Neuronal stem cell (in vitro differentiated cells): ENCODE measurements at places on chromosomes 3 and 15.

DNA sequence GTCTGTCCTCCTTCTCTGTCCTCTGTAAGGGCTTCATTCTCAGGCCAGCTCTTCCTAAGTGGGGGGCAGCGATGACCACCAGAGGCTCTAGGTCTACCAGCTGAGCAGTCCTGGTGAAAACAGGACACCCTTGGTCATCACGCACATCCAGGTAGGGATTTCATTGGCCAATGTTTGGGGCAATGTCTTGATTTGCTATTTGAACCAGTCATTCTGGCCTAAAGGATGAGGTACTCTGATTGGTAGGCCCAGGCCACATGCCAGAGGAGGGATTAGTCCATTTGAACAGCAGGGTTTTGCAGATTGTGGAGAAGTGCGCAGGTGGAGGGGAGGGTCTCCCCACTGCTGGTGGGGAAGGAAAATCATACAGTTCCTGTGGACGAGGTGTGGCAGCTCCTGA, 57.3 kb downstream of the PLXNA1 start:
- DNase-seq: no peak

DNA sequence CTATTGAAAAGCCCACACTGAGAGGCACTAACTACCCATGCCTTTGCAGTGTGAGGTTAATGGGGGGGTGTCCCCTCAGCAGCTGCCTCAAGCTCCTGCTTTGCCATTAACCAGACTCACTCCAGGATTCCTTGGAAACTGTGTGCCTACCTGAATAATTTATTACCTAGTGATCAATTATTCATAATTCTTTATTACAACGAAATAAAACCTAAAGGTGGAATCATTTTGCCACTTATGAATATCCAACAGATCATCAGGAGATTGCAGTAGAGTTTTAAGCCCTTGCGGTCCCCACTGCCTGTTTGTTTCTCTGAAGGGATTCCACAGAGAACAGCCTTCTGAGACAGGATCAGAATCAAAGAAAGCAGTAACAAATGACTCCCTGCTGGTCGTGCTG, 23.3 kb downstream of the NEK11 start:
- no peak for DNase-seq

- DNase-seq: no peak
Measured at GRCh38 chr3:12327021-12327420, 38.2 kb downstream of the PPARG start.

DNA sequence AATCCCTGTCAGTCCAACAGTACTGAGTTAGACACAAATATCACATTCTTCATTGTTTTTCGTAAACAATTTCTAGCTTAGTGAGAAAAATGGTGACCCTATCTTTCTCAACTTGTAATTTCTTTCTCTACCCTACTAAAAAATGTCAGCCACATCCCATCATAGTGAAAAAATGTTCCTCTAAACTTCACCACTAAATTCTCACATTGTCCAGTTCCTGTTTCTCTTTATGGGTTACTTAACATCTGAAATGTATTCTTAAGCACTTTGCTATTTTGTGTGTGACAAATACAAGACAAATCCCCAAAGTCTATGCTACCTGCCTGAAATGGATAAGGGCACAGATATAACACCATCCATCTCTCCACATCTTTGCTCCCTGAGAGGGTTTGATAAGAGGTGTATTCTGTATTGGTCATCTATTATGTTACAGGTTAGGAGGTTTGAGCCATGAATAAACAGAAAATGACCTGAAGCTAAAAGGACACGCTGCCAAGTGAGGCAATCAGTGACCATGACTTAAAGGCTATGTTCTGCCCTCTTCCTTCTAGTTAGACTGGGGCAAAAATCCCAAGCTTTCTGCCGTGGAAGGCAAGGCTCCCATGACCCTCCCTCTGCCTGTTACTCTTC, 118.2 kb downstream of the GADL1 start:
- DNase-seq: no peak

DNA sequence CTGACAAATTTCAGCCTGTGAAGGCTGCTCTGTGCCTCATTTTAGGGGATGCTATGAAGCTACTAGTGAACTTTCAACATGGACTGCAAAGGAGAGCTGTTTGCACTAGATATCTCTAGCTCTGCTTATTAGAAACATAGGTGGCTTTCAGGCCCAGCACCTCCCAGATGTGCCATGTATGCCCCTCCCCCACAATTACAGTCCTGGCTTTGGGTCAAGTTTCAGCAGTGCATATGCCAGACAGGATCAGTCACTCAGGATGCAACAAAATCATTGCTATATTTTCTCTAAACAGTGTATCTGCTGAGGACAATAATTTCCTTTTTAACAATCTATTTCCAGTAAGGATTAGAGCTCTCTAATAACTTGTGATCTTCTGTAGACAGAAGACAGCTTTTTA, 178.8 kb upstream of the STAC start:
- DNase-seq: no peak

GRCh38 chr15:92033314-92033713, 179.8 kb downstream of the SLCO3A1 start:
- DNase-seq: no peak

DNA sequence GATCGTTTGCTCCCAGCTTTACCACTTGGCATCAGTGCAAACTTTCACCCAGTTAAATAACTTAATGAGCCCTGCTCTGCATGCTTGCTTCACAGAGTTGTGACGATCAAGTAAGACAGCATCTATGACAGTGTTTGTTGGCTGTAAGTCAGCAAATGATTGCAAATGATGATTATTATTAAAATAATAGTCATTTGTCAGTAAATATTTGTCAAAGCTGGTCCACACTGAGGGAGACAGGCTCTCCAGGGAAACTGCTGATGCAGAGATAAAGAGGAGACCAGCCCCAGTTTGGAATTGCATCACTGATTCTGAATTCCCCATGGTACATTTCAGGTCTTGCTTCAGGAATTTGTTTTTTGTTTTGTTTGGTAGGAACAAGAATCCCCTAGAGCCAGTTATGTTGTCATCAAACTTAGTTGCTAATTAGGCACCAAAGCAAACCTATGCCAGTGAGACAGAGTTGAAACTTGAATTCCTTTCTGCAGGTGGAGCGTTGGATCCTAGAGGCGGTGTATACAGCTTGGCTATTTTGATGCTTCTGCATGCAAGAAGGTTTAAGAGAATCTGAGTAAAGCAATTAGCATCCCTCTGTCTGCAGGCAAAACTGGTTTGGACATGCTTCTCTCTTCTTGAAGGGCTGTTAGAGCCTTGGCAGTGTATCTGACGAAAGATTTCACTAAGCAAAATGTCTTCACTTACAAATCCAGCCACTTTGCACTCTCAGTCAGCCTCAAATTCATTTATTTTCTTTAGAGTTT, 338.6 kb upstream of the TPRG1 start:
- DNase-seq: no peak

GRCh38 chr15:87733541-87733941, 523.0 kb downstream of the NTRK3 start:
- no peak for DNase-seq

DNA sequence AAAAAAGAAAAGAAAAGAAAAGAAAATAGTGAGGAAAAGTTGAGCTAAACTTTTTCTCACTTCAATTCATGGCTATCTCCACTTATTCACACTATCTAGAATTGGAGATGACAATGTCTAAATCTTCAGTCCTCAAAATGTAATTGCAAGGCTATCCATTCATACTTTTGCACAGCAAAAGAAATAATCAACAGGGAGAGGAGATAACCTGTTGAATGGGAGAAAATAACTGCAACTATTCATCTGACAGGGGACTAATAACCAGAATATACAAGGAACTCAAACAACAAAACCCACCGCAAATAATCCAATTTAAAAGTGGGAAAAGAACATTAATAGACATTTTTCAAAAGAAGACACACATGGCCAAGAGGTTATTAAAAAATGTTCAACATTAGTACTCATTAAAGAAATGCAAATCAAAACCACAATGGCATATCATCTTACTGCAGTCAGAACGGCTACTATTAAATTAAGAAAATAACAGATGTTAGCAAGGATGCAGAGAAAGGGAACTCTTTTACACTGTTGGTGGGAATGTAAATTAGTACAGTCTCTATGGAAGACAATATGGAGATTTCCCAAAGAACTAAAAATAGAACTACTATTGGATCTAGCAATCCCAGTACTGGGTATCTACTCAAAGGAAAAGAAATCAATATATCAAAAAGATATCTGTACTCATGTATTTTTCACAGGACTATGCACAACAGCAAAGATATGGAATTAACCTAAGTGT, 73.5 kb upstream of the PPIB start:
- DNase-seq: no peak

GRCh38 chr3:84039099-84039498, 919.7 kb upstream of the CADM2 start:
- DNase-seq: no peak

DNA sequence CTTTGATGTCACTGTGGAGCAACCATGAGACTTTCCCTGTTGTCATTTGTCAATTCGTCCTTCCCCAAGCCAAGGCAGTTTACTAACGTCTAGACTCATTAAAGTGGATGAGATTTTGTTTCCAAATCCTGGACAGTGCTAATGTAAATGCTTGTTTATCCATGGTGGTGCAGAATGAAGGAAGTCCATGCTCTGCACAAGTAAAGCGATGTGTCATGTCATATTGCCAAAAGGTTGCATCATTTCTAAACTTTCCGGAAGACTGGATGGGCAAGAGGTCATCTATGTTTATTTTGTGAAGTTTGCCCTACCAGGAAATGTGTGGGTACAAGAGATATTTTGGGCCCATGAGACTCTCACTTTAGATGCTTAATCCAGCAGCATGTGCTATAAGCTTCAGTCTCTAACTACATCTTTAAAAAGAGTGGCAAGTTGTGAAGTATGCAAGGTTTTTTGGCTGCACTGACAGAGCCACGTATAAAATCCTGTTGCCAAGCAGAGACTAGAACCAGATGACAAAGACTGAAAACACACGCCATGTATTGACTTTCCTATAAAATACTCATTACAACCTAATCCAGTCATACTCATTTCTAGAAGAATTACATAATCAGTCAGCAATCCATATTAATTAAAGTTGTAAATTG, 72.1 kb upstream of the FNDC3B start:
- DNase-seq: no peak

DNA sequence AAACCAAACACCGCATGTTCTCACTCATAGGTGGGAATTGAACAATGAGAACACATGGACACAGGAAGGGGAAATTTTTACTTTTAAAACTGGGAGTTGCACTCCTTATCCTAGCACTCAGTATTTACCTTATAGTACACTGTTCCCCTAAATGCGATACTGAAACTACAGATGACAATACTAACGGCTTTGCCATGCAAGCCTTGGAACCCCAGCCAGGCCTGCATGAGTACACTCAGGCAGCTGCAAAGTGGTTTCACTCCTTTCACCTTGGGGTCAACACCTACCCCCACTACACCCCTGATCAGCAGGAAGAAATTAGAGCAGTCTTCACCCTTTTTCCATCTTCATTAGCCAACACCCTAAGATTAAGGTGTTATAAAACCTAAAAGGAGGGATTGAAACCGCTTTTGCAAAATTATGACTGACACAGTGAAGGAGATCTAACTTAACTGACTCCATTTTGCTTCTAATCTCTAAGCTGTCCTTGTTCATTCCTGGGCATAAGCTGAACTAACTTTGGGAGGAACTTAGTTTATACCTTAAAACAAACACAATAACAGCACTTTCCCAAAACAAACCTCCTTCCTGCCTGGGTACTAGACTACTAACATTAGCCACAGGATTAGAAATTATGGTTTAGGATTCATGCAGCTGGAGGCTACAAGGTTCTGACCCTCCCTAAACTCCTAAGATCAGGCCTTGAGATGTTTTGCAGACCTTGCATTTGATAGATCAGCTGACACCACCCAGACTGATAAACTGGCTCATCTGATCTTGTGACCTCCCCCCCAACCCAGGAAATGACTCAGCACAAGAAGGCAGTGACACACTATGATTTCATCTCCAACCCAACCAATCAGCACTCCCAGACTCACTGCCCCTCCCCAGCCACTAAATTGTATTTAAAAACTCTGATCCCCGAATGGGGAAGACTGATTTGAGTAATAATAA, 452.1 kb upstream of the PPP2R3A start:
- DNase-seq: no peak

GRCh38 chr15:65980824-65981456, 111.6 kb downstream of the RAB11A start:
- peak; percentile 51 for DNase-seq

DNA sequence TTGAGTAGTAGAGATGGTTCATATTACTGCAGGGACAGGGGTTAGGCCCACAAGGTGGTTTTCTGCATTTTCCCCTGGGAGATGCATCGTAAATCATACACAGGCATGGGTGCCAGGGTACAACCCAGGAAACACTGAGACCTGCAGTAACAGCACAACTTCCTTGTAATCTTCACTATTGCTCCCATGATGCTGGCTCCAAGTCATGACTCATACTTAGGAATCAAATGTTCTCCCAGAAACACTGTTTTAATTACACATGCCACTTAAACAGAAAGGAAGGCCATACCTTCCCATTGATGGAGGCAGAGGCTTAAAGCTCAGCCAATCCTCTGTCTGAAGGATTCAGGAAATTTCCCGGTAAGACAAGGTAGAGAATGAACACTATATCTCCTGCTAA, 106.5 kb downstream of the ERC2 start:
- no peak for DNase-seq

DNA sequence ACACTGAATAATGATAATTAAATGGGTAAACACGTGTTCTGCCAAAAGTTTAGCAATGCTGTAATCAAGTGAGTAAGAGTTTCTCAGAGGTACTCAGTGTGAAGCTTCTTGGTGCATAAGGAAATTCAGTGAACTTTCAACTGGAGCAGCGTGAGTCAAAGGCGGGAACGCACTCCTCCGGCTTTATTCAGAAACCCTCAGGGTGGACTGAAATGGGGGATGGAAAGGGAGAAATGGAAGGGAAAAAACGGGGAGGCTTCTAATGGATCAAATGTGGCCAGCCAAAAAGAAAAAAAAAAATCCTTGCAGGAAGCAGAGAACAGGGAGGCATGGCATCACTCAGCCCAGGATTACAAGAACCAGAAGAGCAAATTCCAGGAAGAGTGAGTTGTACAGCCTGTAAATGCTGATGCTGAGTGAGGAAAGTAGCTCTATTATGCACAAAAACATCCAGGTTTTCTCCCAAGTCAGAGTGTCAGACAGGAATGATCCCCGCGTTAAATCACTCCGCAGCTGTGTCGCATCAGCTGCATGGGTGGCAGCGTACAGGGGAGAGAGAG, 85.3 kb downstream of the ASB7 start:
- DNase-seq: no peak

GRCh38 chr3:144566320-144566719, 594.7 kb downstream of the DIPK2A start:
- DNase-seq: no peak

GRCh38 chr3:40885430-40885829, 313.9 kb upstream of the CTNNB1 start:
- DNase-seq: no peak

DNA sequence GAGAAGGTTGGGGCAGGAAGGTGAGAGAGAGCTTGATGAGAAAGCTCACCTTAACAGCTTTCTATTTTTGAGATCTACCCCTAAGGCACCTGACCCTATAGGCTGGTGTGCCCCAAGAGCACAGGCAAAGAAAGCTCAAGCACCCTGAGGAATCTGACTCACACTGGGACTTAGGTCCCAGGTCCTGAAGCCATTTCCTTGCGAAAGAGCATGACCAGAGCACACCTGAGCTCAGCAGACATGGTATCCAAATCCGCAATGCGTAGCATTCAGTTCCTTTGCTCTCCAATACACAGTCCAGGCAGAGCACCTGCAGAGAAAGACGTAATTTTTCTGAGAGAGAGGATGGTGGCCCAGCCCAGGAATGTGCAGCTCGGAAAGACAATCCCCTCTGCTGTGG, 112.1 kb upstream of the LPP start:
- DNase-seq: no peak

GRCh38 chr3:73461547-73461946, 163.2 kb downstream of the PDZRN3 start:
- no peak for DNase-seq

GRCh38 chr3:52829906-52830463, 487 bp downstream of the ITIH4 start:
- DNase-seq: no peak

GRCh38 chr3:52197499-52197841, 490 bp upstream of the ALAS1 start:
- DNase-seq: no peak
